ENCODE measurements at places on chromosomes 13 and 19.

DNA sequence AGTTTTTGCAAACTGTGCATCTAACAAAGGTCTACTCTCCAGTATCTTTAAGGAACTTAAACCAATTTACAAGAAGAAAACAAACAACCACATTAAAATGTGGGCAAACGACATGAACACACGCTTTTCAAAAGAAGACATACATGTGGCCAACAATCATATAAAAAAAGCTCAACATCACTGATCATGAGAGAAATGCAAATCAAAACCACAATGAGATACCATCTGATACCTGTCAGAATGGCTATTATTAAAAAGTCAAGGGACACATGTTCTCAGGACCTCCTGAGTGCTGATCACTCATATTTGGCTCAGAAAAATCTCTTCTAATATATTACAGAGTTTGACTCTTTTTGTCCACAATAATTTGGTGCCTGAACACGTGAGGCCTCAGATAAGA, 14.2 kb upstream of the LILRB1 start:
- no peak for DNase-seq

DNA sequence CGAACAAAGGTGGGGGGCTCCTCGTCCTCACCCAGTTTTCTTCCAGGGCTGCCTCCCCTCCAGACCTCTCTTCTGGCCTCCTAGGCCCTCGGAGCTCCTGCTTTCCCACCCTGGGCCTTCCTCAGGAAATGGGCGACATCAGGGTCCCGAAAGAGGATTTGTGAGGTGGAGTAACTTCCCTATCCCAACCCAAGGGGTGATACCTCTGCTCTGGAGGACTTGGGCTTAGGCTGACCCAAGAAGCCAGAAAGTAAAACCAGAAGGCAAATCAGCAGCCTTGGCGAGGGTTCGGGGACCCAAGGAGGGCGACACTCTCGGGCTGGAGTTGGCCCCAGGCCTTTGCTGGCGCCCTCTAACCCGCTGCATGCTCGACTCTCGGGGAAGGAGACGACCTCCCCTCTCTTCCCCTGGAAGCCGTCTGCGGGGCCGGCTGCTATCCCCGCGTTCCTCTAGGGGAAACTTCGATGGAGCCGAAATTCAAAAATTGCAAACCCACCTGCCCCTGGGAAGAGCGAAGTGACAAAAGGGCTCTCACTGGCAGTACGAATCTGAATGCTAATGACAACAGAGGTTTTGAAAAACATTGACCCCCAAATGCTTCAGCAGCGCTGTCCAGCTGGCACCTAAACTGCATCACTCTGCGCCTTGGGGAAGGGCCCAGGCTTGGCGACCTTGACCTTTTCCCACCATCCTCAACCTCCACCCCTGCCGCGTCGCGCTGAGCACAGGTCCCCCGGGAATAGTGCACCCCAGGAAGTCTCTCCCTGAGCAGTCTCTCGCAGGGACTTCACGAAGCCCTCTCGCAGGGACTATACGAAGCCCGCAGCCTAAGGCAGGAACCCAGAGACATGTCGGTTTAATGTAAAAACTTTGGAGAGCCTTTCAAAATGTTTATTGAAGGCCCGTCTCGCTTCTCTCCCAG, 2.4 kb downstream of the PDX1 start:
- no peak for DNase-seq

DNA sequence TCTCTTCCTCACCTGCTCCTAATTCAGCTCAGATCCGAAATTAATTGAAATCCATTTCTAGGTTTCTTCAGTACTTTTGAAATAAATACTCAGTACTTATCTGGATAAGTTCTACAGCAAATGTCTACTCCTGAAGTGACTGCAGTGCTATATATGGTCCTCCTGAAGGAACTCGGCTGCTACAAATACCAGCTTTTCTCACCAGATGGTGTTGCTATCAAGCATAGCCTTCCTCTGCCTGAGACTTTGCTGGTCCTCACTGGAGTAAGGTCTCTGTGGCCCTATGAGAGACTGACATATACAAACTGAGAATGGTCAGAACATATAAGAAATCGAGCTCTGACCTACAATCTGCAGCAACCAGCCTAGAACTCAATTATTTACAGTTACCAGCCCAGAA, 161.6 kb downstream of the NDFIP2 start:
- no peak for DNase-seq

DNA sequence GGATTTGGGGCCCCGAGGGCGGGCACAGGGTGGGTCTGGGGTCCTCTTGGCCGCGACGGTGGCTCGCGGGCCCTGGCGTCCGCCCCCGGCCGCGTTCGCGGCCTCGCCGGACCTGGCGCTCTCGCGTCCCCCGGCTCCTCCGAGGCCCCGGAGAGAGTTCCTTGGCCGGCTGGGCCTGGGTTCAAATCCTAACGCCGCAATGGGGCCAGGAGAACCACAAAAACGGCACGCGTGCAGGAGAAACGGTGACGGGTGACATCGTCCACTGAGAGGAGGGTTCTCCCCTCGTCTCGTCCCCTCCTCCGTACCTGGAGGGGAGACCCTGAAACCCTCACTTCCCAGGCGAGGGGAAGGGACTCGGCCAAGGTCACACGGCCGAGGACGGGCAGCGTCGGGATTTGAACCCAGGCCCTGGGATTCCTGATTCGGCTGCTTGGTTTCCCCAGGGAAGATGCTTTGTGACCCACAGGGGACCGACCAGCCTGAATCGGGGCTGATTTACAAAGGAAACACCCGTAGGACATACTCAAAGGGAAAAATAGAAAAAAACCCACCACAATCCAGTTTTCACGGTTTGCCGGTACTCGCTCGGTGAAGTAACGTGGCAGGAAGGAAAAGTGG, 624 bp downstream of the SAFB start:
- no peak for DNase-seq

DNA sequence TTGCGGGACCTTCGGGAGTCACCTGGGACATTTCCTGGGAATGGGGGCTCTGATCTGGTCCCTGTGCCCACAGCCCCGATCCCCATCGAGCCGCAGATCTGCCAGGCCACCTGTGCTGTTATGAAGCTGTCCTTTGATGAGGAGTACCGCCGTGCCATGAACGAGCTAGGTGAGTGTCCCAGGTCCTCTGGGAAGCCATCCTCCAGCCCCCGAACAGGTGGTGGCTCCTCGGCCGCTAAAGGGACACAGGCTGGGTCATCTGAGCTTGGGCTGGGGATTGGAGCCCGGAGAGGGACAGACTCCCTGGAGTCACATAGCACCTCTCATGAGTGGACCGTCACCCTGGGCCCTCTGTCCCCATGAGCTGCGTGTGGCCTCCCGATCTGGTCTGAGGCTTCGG, 8.0 kb downstream of the APC2 start:
- no peak for DNase-seq

- DNase-seq, result no peak
Measured at GRCh38 chr19:33259539-33259938, 33.9 kb upstream of the SLC7A10 start.

GRCh38 chr13:102879793-102880499, 34.1 kb downstream of the ERCC5 start:
- no peak for DNase-seq

DNA sequence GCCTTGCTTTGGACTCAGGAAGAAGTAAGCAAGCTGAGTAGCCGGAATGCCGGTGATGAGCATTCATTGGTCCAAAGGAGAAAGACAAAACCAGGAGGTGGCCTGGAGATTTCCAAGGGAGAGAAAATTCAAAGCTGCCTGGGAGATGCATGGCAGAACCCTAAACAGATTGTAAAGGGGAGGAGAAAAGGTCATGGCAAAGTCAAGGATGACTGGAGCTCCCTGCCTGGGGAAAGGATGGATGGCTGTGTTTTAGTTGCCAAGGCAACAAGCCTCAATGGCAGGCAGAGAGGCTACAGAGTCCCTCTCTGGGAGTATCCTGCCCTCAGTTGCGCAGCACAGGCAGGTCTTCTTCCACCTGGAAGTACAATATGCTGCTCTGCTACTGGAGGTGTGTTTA, 134.0 kb downstream of the ENOX1 start:
- DNase-seq, result peak; percentile 45

DNA sequence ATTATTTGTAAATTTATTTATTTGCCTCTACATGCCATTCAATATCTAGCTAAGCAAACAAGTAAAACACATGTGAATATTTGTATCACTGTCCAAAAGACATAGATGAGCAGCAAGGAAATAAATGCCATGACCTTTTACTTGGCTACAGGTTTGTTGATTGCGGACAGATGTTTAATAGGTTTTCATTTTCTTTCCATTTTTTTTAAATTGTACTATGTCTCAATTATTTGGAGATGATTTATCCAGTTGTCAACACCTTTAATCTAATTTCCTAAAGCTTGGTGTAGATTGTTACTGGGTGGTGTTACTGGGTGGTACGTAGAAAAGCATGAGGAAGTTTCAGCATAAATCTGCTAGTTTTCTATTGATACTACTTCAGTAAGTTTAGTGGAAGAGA, 560.6 kb upstream of the SPRY2 start:
- no peak for DNase-seq

DNA sequence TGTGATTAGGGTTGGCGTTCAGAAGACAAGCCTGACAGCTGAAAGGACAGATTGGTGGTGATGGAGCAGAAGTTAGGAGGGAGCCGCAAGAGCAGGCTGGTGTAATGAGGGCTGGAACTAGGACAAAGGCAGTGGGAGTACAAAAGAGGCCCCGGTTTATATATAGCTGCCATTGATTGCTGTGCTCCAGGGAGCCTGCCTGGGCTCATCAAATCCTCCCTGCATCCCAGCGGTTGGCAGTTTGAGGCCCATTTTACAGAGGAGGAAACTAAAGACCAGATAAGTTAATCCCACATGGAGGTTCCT, 123.7 kb downstream of the CACNA1A start:
- DNase-seq, result no peak

GRCh38 chr19:19487950-19488874, 27.1 kb downstream of the TSSK6 start:
- no peak for DNase-seq

GRCh38 chr19:48631225-48631624, 6.0 kb downstream of the DBP start:
- DNase-seq, result no peak

GRCh38 chr19:7783991-7784423, 21.0 kb downstream of the CLEC4M start:
- no peak for DNase-seq

DNA sequence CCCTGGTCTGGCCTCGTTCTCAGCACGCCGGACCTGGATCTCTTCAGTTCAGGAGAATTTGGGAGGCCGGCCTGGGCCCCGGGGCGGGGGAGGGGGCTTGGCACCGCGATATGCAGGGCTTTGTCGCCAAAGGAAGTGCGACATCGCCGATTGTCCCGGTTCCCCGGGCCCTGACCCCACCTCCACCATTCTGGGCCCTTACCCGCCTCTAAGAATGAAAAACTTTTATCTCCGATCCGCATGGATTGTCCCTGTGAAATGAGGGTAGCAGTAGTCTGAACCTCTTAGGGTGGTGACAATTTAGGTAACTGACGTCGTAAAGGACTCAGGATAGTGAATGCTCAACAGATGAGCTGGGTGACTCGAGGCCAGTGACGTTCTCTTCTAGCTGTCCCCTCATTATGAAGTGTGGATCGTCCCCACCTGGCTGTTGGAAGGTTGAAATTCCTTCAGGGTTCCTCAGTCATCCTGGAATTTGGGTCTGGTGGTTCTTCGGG, 650 bp downstream of the DDA1 start:
- DNase-seq, result no peak

DNA sequence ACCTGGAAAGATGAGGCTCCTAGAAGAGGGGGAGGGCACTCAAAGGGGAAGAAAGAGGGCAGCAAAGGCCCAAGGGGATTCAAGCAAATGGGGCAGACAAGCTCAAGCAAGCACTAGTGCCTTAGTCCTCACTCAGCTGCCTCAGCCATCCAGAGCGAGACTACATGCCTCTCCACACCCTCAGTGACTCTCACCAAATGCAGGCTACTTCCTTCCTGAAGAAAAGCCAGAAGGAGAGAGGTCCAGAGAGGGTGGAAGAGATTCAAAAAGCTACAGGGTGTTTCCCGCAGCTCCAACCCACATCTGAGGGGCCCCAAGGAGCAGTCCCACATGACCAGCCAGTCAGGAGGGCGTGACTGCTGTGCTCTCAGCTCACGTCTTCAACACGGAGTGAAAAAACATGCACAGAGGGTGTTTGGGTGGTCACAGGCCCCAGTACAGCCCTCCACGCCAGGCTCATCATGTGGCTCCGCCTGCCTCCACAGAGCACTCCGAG, 40.5 kb downstream of the MIPEP start:
- DNase-seq, result no peak

- DNase-seq, result no peak
Measured at GRCh38 chr19:17104679-17105078, 29.1 kb downstream of the MYO9B start.

DNA sequence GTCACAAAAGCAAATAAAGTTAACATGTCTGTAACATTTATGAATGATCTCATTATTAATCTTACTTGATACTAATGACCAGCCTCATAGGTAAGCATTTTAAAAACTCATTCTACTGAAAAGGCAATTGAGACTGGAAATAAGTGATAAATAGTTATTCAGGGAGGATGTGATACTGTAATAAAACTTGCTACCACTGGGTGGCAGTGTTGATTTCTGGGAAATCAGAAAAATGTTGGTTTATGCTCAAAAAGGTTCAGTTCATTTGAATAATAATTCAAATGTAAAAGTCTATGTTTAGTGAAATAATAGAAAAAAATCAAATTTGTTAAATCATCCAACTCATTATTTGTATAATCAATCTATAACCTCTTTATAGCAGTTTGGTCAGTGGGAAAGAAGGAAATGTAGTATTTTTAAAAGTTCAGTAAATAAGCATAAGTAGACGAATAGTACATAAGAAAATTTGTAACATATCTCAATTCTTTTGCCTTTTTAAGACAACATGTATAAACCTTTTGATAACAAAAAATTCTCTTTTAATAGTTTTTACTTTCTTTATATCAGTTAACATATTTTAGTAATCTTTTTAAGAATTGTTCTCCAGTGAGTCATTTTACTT, 9.6 kb downstream of the ABHD13 start:
- DNase-seq, result peak; percentile 21

- peak; percentile 45 for DNase-seq
Measured at GRCh38 chr13:66700117-66700601, 530.0 kb downstream of the PCDH9 start.

GRCh38 chr19:9914315-9915207, 21.8 kb downstream of the OLFM2 start:
- peak; percentile 82 for DNase-seq

GRCh38 chr19:31023038-31023437, 326.2 kb downstream of the TSHZ3 start:
- DNase-seq, result no peak

DNA sequence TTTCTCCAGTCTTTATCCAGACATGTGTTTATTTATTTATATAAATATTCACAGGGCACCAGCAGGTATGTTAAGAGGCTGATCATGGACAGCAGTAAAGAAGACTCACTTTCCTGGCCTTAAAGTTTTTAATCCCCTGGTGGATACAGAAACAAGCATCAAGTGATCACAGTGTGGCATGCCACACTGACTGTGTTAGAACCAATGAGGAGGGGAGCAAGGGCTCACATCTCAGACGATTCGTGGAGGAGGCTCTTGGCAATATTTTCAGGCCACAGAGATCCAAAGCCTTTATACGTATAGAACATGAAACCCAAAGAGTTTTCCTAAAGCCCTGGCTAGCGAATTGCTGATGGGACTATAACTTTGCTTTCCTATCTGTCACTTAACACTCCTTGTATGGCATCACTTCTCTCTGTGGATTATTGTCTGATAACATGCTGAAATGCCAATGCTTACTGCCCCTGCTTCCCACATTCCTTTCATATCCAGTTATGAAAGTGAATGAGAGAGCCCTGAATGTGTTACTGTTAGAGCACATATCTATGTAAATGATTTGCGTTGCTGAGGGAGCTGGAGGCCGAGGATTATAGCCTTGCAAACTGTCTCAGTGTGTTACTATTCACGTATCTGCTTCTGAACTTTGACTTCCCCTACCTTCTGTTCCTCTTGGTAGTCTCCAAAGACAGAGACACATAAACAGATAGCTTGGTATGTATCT, 37.6 kb downstream of the POLR1D start:
- DNase-seq, result no peak
